ENCODE measurements at places on chromosomes 2 and 18. TPM values are rescaled to one million over a fixed set of nuclear protein-coding genes. Genes with fewer than 3 reads are reported as not detected.

The MC2R gene
- total RNA-seq, result not detected

The NRP2 gene
- 35.7 TPM for total RNA-seq

The RAMP1 gene
- 21.7 TPM for total RNA-seq

The TLX2 gene
- not detected for total RNA-seq

The SULT1C4 gene
- total RNA-seq, result 2.1 TPM

The ANKRD30B gene
- not detected for total RNA-seq

The SLC14A1 gene
- total RNA-seq, result not detected

The PELI1 gene
- total RNA-seq, result 5.6 TPM

The ATP8B1 gene
- 10.9 TPM for total RNA-seq

The UGT1A10 gene
- total RNA-seq, result not detected

The ITPRIPL1 gene
- 5.3 TPM for total RNA-seq

The KCTD18 gene
- total RNA-seq, result 21.0 TPM

The PROM2 gene
- total RNA-seq, result 1.0 TPM

The ALPG gene
- not detected for total RNA-seq

The RIT2 gene
- not detected for total RNA-seq
